Neural progenitor cell (in vitro differentiated cells): ENCODE measurements at places on chromosomes 16 and 17. TPM values are rescaled to one million over a fixed set of nuclear protein-coding genes. Genes with fewer than 3 reads are reported as not detected.
A peak's percentile ranks its signal among the peaks of the same experiment; 100 is the strongest.

The CCDC154 gene
- 0.28 TPM in 1 of 2 replicates, not detected in the other for total RNA-seq

DNA sequence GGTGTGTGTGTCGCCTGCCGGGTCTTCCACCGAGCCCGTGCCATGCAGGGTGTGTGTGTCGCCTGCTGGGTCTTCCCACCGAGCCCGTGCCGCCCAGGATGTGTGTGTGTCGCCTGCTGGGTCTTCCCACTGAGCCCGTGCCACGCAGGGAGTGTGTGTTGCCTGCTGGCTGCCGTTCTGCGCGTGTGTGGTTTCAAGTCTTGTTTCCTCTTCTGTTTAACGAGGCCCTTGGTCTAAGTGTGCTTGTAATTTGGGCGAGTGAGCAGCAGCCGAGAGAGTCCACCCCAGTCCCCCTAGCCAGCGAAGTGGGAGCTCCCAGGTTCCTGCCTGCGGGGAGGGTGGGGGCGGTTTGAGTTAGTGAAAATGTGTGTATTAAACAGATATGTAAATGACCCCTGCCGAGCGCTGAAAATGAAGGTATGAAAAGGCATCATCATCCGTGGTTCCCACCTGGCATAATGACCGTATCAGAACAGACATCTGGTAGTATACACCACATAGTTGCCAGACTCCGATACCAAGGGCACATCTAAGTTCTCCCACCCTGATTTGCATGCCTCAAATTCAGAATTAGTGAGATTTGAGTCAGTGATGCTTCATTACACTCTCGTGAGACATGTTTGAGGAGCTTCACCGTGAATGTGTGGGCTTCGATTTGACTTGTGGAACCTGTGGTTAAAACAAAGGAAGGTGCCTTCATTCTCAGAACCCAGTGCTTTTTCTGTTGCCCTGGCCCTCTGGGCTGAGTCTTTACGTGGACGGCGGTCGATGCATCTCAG is 114.5 kb upstream of the CHMP6 start:
- H3K4me3 ChIP-seq = no peak overlapping the region
- DNase-seq = no peak
- no peak overlapping the region for H3K27ac ChIP-seq
- peaks cover 28% of the 10 kb centered on the region for H3K4me1 ChIP-seq

GRCh38 chr17:75981019-75981615 is 2.1 kb downstream of the TEN1 start:
- no peak for DNase-seq
- no peak overlapping the region for H3K27ac ChIP-seq
- H3K36me3 ChIP-seq = no peaks in the 10 kb centered on the region
- peaks cover 14% of the 10 kb centered on the region for H3K4me1 ChIP-seq

DNA sequence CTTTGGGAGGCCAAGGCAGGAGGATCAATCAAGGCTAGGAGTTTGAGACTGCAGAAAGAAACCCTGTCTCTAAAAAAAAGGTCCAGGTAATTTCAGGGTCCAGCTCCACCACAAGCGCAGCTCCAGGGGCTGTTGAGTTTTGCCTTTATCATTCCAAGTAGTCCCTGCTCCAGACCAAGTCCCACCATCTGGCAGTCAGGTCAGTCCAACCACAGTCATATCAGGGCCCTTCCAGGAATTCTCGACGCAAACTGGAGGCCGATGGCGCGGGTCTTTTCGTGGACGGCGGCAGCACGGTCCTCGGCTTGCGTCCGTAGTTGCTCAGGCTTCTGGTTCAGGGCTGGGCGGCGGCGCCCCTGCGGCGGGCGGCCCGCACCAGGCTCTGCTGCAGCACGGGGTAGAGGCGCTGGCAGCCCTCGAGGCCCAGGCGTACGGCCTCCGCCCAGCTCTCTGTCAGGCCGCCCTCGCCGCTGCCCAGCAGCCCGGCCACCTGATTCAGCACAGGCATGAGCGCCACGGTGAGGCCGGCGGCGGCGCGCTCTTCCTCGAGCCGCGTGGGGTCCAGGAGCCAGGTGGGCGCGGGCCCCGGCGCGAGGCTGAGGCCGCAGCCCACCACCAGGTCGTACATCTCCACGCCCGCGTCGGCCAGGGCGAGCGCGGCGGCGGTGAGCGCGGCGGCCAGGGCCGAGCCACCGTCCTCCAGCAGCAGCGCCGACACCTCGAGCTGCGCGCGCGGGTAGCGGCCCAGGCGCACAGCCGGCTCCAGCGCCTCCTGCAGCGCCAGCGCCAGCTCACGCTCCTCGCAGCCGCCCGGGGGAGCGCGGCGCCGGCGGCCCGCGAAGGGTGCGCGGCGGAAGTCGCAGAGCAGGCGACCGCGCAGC is 752 bp downstream of the EXOSC6 start:
- peak; percentile 76 for DNase-seq
- H3K4me3 ChIP-seq = peak overlapping the region; percentile 80
- H3K27ac ChIP-seq = peak overlapping the region; percentile 27
- peaks cover 6% of the 10 kb centered on the region for H3K4me1 ChIP-seq
- no peaks in the 10 kb centered on the region for H3K36me3 ChIP-seq
- H3K27me3 ChIP-seq = no peaks in the 10 kb centered on the region

The MPP2 gene
- 7.8 and 24.5 TPM in 2 replicates for total RNA-seq

The ABCC11 gene
- 0.09 TPM in 1 of 2 replicates, not detected in the other for total RNA-seq

DNA sequence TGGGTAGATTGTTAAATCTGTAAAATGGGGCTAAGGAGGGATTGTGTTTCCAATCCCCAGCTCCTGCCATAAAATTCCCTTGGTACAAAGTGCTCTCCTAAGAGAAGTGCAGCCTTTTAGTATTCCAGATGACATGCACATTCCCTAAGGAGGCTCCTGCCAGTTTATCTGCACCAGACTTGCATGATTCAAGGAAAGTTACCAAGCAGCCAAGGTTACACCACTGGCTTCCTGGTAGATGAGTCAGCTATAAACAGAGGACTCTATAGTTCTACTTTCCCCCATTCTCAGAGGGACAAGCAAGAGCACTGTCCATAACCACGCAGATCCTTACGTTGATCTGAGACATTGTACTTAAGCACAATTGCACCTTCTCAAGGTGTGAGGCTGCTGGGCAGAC is 1.9 kb downstream of the CALB2 start:
- H3K36me3 ChIP-seq = no peaks in the 10 kb centered on the region
- H3K4me1 ChIP-seq = no peaks in the 10 kb centered on the region
- H3K4me3 ChIP-seq = no peak overlapping the region
- H3K27me3 ChIP-seq = peaks cover 36% of the 10 kb centered on the region
- no peak for DNase-seq

The CALB2 gene
- 0.62 TPM in 1 of 2 replicates, not detected in the other for total RNA-seq

- no peaks in the 10 kb centered on the region for H3K36me3 ChIP-seq
- DNase-seq = no peak
Measured at GRCh38 chr16:10265770-10266615, 83.8 kb upstream of the GRIN2A start.

GRCh38 chr17:15454346-15454745 is 13.1 kb downstream of the CDRT4 start:
- no peaks in the 10 kb centered on the region for H3K4me1 ChIP-seq
- H3K27me3 ChIP-seq = no peaks in the 10 kb centered on the region
- no peak overlapping the region for H3K4me3 ChIP-seq

The HBQ1 gene
- total RNA-seq = 3.8 TPM in 1 of 2 replicates, not detected in the other

The LYRM9 gene
- total RNA-seq = 16.0 and 25.5 TPM in 2 replicates

DNA sequence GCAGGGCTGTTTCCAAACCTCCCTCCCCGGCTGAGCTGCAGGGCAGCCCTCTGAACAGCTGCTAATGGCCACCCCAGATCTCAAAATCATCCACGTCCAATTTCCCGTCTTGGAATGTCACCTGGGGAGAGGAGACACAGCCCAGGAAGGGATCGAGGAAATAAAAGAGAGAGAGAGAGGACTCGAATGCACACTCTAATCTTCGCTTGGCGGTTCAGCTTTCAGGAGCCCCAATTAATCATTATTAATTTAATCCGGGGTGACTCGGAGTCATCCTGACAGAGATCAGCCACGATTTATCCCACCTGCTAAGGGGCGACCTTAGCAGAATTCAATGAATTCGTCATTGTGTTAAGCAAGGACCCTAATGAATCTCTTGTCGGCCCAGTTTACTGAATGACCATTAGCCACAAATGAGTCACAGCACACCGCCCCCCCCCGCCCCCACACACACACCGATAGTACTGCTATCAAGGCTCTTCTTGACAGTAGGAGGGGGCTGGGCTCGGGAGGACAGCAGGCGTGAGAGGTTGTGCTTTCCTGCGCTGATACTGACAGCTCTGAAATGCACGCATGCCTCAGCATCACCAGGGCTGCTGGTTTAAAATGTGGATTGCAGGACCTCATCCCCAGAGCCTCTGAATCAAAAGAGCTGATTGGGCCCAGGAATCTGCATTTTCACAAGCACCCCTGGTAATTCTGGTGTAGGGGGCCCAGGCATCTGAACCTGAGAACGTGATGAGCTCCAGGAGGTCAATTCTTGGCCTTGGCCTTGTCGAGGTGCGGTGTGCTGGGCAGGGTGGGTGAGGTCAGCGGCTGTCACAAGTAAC is 190.0 kb upstream of the CIBAR2 start:
- H3K27me3 ChIP-seq = peaks cover 29% of the 10 kb centered on the region
- peak; percentile 39 for DNase-seq
- no peaks in the 10 kb centered on the region for H3K36me3 ChIP-seq

The WSCD1 gene
- 20.2 and 41.3 TPM in 2 replicates for total RNA-seq

DNA sequence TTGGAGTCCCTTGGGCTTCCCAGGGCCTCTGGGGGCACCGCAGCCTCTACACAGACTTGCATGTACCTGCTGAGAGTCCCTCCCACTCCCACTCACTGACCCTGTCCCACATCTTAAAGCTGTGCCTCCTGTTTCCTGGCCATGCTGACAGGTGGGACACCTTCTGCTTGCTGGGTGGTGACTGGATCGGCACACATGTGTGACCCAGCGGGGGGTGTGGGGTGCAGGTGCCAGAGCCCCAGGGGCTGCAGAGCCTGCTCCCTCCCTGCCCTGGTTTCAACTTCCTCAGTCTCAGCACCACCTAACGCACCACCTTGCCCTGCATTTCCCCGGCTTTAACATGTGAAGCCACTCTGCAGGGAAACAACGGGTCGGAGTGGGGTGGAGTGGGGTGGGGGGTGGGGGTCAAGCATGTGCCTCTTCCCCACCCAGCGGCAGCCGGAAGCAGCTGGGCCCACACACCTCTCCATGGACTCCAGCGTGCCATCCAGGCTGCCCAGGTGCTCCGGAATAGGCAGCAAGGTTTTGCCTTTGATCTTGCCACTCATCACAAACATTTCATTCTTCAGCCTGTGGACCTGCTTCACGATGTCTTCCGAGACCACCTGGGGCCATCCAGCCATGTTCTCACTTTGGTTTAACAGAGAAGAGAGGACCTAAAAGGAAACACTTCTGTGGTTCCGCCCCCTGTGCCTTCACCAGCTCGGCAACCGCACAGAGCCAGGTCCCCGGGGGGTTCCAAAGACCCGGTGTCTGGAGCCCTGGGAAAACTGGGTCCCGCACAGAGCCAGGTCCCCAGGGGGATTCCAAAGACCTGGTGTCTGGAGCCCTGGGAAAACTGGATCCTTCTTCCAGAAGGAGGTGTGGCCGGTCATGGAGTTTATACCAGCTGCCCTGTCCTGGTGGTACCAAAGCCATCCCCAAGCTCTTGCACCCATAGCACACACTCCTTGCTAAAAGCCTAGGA is 4.7 kb downstream of the DNAH17 start:
- H3K4me1 ChIP-seq = no peaks in the 10 kb centered on the region
- peak; percentile 73 for DNase-seq
- H3K36me3 ChIP-seq = no peaks in the 10 kb centered on the region
- H3K4me3 ChIP-seq = no peak overlapping the region
- no peaks in the 10 kb centered on the region for H3K27me3 ChIP-seq

The KRT36 gene
- not detected in 2 replicates for total RNA-seq

The PIRT gene
- not detected in 2 replicates for total RNA-seq

The TBC1D3E gene
- not detected in 2 replicates for total RNA-seq

DNA sequence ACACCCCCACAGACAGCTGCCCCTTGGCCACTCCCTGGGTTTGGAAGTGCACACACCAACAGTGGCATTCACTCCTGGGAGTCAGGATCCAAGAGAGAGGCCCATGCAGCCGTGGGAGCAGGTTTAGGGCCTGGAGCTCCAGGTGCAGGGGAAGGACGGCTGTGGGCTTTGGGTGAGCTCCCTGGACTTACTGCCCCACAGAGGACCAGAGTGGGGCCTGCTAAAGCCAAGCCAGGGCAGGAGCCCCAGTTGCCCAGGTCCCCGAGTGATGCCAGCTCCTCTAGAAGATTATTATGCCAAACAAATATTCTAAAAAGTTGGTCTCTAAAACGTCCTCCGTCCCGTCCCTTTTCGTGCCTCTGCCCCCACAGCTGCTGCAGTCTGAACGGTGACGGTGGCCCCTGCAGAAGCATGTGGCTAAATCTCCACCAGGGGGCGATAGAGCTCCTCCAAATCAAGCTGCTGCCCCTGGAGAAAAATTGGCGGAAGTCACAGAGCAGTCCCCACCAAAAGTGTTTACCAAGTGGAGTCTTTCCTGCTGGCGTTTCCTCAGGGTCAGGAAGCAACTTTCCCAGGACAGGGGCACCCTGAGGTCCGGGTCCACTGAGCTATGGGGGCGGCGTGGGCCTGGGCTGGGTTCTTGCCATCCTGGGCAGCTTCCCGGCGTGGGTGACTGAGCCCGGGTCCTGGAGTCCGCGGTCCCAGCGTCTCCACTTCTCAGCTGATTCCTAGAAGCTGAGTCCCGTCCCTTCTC is 4.2 kb downstream of the ARMC7 start:
- no peak overlapping the region for H3K27ac ChIP-seq
- no peaks in the 10 kb centered on the region for H3K36me3 ChIP-seq
- peak; percentile 91 for DNase-seq
- H3K4me1 ChIP-seq = peaks cover 3% of the 10 kb centered on the region
- H3K27me3 ChIP-seq = peaks cover 1% of the 10 kb centered on the region

GRCh38 chr17:57604771-57605674 is 140.1 kb downstream of the CCDC182 start:
- H3K4me3 ChIP-seq = no peak overlapping the region
- H3K36me3 ChIP-seq = no peaks in the 10 kb centered on the region
- H3K27me3 ChIP-seq = no peaks in the 10 kb centered on the region
- peak; percentile 38 for DNase-seq

- no peak overlapping the region for H3K4me3 ChIP-seq
- no peak for DNase-seq
- H3K36me3 ChIP-seq = no peaks in the 10 kb centered on the region
- H3K4me1 ChIP-seq = peaks cover 24% of the 10 kb centered on the region
- H3K27ac ChIP-seq = no peak overlapping the region
- H3K27me3 ChIP-seq = peaks cover 25% of the 10 kb centered on the region
Measured at GRCh38 chr16:12086822-12087221, 110.3 kb downstream of the SNX29 start.

GRCh38 chr16:4465977-4466779 is 8.2 kb downstream of the NMRAL1 start:
- no peak for DNase-seq
- no peaks in the 10 kb centered on the region for H3K27me3 ChIP-seq
- H3K4me1 ChIP-seq = peaks cover 2% of the 10 kb centered on the region
- H3K36me3 ChIP-seq = no peaks in the 10 kb centered on the region

DNA sequence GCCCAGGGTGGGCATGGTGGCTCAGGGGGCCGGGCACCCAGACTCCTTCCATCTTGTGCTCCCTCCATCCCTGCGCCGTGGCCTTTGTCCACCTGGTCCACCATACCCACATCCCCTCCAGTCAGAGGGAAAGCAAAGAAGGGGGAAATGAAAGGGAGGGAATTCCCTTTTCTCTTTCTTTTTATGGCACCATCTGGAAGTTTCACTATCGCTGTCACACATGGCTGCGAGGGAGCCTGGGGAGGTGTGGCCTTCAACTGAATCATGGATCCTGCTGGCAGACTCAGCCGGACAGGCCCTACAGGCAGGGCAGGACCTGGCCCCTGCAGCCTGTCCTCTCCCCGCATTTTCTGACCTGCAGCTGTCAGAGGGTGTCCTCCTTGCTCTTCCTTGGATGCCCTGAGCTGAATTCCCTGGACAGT is 6.2 kb downstream of the SLC12A3 start:
- H3K36me3 ChIP-seq = no peaks in the 10 kb centered on the region
- H3K4me1 ChIP-seq = no peaks in the 10 kb centered on the region
- no peak overlapping the region for H3K4me3 ChIP-seq
- DNase-seq = no peak
- H3K27me3 ChIP-seq = no peaks in the 10 kb centered on the region

The IRX5 gene
- total RNA-seq = 1.0 and 1.6 TPM in 2 replicates

The CIAPIN1 gene
- 89.2 and 95.9 TPM in 2 replicates for total RNA-seq
